Vagina (tissue), 2 donors: ENCODE measurements at places on chromosomes 13 and 19.

DNA sequence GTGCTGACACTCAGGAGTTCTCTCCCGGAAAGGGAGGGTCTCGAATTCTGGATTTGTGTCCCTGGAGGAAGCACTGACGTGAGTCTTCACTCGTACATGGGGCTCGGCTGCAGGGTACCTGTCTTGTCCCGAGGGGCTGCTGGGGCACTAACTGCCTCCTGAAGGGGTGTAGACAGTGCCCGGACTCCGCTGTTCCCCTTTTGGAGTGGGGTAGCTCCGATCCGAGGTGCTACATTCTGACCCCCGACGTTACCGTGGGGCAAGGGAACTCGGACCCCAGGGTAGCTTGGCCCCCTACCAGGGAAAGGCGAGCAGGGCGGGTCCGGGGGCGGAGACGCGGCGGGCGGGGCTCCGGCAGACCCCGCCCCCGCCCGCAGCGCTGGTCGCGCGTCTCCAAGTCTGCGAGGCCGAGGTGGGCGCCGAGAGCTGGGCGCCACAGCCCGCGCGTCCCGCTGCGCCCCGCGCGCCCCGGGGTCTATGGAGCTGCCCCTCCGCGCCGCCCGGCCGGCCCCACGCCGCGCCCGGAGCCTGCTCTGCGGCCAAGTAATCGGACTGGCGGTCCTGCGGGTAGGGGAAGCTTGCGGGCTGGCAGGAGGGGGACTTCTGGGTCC lies at the start of gene NPAS1:
TSS of gene NPAS1 (plus strand) at position 407 of the 611 bp plus-strand sequence. CDS start 1,211 bp downstream, outside the sequence.
- DNase-seq = no peak

DNA sequence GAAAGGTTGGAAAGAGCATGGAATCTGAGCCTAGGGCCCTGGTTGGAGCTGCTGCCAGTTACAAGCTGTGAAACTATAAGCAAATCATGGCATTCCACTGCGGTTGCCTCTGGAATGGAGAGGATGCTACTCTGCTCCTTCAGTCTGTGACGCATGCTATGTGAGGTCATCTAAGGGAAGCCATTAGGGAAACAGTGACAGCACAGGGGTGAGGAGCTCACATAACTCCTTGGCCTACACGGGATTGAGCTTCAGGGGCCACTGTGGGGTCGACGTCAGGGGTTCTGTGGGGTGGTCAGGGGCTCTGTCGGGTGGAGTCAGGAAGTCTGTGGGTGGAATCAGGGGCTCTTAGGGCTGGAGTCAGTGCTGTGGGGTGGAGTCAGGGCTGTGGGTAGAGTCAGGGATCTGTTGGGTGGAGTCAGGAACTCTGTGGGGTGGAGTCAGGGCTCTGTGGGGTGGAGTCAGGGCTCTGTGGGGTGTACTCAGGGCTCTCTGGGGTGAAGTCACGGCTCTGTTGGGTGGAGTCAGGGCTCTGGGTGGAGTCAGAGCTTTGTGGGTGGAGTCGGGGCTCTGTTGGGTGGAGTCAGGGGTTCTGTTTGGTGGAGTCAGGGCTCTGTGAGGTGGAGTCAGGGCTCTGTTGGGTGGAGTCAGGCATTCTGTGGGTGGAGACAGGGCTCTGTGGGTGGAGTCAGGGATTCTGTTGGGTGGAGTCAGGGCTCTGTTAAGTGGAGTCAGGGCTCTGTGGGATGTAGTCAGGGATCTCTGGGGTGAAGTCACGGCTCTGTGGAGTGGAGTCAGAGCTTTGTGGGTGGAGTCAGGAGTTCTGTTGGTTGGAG lies 35.8 kb upstream of the MEDAG start:
- peak; percentile 89 for DNase-seq

GRCh38 chr19:38733493-38734175 lies 10.6 kb downstream of the CAPN12 start:
- DNase-seq = no peak

DNA sequence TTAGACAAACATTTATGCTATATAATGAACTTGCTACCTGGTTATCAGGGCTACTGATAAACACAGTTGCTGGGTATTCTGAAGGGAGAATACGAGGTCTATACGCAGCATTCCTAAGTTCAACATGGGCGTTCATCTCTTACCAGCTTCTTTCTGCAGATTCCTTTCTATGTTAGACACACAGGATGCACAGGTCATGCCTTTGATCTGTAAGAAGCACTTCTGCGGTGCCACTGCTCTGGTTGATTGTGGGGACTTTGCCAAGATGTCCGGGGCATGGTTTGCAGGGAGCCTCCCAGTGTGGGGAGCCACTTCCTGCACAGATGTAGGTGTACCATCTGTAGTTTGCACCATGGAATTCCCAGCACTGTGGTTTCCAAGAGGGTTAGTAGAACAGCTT lies 40.9 kb downstream of the ATP7B start:
- DNase-seq = no peak

- DNase-seq = no peak
Observed at GRCh38 chr13:112995395-112996191, 26.6 kb downstream of the MCF2L start.

DNA sequence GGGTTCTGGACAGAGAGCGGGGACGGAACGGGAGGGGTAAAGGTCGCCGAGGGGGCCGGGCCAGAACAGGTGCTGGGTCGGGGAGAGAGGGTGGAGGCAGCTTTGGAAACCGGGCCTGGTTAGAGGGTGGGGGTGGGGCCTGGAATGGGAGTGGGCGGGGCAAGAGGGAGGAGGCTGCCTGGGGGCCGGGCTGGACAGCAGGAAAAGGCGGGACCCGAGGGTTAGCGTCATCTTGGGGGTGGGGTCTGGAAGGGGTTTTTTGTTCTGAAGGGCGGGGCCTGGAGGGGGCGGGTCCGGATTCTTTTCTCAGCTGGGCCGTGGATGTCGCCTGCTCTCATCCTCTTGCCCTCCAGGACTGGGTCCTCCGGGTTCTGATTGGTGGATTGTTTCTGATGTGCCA lies 4.3 kb upstream of the ZNF813 start:
- no peak for DNase-seq

DNA sequence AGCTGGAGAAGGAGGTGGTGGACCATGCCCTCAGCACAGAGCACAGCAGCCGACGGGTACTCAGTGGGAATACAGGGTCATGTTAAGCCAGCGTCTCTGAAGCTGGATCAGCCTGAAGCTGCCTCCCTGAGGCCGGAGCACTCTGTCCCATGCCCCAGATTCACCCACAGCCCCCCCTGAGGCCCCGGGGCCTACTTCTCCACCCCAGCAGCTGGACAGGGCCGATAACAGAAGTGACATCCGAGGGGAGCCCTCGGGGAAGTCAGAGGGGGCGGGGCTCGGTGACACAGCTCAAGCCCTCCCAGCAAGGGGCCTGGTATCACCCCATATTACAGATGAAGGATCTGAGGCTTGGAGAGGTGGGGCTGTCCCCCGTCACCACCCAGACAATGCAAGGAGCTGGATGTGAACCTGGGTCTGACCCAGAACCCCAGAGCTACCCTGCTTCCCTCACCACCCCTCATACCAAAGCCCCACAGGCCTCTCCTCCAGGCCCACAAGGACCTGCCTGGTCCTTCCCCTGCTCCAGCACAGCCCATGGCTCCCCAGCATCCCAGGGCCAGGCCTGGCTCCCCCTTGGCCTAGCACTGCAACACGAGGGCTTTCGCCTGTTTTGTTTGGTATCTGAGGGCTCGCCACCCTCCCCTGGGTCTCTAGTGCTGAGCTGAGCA lies 5.7 kb downstream of the R3HDM4 start:
- no peak for DNase-seq

- no peak for DNase-seq
Observed at GRCh38 chr19:35812220-35813042, at the start of gene PRODH2. Gene PRODH2 (minus strand): TSS chr19:35812845. CDS start chr19:35812805, 40 bp downstream.

DNA sequence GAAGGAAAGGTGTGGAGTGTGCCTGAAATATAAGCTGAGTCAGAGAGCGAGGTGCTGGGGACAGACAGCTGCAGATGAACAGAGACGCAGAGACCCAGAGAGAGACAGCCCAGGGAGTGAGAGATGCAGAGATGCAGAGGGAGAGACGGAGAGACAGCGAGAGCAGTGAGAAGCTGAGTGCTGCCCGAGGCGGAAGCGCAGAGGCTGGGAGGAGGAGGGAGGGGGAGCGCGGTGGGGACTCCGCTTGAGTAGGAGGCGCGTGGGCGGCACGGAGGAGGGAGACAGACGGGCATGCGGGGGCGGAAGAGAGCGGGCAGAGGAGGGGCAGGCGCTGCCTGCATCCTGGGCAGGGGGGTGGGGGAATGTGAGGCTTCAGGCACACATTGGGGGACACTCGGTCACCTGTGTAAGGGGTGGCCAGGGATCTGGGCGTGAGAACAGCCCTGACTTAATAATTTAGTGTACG lies 25.7 kb downstream of the SLC8A2 start:
- no peak for DNase-seq

- no peak for DNase-seq
Observed at GRCh38 chr13:96636001-96636709, 358.1 kb downstream of the OXGR1 start.

GRCh38 chr19:45446295-45446694 lies 21.5 kb upstream of the FOSB start:
- DNase-seq = no peak

- DNase-seq = no peak
Observed at GRCh38 chr19:49557641-49558325, 22.6 kb downstream of the NOSIP start.

DNA sequence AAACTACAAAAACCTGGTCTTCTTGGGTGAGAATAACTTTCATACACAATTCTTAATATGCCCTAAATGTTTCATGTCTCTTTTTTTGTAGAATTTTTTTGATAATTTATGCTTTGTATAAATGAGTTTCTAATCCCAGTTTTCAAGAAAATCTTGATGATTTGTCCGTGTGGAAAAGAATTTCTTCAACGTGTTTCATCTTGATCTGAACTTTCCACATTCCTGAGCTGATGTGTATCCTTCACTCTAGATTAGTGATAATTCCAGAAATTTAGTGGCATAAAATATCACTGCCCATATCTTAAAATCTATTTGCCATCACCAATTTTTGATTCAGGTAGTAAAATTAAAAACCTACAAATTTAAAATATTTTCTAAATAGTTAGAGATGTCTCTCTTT lies 24.6 kb downstream of the ZNF431 start:
- no peak for DNase-seq

DNA sequence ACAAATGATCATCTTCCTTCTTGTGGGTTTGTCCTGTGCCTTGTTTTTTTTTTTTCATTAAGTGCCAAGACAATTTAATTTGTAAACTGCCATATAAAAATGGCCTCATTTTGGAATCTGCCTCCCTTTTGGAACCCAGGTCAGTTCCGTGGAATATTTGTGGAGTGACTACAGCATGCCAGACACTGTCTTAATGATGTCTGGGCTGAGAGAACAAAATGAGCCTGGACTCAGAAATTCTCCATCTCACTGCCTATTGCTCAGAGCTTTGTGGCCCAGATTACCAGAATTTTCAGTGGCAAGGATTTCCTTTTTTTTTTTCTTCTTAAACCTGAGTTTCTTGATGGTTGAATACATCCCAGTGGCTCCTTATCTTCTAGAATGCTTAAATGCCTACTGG lies 340.6 kb downstream of the ENOX1 start:
- no peak for DNase-seq

- DNase-seq = no peak
Observed at GRCh38 chr13:30120133-30120822, 187.1 kb downstream of the KATNAL1 start.

DNA sequence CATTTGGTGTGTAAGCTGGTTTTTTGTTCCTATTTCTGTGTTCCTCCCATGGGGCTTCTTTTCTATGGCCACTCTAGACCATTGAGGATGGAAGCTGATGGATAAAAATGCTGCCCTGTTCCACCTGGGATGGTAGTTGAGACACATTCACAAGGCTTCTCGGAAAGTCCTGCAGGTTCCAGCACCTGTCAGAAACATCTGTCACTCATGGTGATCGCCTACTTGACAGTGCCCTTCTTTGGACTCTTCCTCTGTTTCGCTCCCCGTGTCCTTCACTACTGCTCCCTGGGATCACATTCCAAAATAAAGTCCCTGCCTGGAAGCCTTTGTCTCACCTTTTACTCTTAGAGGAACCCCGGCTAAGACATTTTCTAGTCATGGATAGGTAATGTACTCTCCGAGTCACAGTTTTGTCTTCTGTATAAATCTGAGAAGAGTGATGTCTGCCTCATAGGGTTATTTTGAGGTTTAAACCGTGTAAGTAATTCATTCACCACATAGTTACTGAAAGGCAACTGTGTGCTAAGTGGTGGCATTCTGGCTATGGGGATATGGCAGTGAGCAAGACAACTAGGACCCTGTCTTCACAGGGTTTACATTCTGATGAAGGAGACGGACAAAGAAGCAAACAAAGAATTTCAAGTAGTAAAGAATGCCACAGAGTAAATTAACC lies 21.0 kb downstream of the UBAC2 start:
- DNase-seq = no peak

DNA sequence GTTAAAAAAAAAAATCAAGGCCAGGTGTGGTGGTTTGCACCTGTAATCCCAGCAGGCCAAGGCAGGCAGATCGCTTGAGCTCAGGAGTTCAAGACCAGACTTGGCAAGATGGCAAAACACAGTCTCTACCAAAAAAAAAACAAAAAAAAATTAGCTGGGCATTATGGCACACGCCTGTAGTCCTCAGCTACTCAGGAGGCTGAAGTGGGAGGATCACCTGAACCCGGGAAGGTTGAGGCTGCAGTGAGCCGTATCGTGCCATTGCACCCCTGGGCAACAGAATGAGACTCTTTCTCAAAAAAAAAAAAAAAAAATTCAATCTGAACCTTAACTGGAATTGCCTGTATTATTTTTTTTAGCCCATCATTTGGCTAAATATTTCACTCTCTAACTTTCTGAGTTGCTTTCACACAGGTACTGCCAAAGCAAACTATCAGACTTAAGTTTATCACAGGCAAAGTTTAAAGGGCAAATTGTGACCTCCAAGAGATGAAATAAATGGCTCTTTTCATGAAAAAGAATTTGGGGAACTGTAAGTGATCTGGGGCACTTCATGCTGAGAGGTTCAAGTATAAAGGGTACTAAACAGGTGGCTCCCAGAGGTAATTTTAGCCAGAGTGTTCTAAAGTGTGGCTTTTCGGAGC lies 14.7 kb upstream of the SLC25A30 start:
- DNase-seq = no peak

DNA sequence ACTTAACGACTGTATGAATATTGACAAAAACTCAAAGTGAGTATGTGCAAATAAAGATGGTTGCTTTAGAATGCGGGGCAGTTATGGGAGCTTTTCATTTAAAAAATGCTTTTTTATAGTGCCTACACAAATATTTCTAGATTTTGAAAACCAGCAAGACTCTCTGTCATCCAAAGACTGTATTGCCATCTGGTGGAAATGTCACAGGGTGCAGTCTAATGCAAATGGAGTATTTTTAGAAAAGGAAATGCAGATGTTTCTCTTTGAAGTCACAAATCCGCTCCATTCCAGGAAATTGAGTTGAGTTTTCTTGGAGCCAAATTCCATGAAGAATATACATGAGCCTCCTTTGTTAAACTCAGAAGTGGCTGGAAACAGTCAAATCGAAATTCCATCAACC lies 2.3 kb upstream of the C1QTNF9B start:
- no peak for DNase-seq

DNA sequence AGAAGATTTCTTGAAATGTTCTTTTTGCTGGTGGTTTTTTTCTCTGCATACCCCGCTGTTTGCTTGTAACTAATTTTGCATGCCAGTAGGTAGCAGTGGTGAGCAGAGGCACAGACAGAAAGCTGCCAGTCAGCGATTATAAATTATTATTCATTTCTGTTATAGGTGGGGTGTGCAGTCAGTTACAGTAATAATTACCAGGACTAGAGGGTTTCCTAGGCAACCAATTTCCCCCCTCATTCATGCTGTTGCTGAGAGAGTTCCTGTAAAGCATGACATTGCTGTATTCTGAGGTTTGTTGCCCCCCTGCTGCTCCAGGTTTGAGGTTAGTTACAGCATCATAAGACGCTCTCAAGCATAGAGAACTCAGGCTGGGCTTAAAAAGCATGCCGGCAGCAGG lies 104.5 kb downstream of the URI1 start:
- no peak for DNase-seq

GRCh38 chr19:18392926-18393325 lies 4.5 kb downstream of the LRRC25 start:
- no peak for DNase-seq
